HFFc6 (cell line): ENCODE measurements at places on chromosomes 16 and 17.
A peak's percentile ranks its signal among the peaks of the same experiment; 100 is the strongest.

GRCh38 chr16:10339777-10340732, 45.8 kb upstream of the ATF7IP2 start:
- no peak for DNase-seq

DNA sequence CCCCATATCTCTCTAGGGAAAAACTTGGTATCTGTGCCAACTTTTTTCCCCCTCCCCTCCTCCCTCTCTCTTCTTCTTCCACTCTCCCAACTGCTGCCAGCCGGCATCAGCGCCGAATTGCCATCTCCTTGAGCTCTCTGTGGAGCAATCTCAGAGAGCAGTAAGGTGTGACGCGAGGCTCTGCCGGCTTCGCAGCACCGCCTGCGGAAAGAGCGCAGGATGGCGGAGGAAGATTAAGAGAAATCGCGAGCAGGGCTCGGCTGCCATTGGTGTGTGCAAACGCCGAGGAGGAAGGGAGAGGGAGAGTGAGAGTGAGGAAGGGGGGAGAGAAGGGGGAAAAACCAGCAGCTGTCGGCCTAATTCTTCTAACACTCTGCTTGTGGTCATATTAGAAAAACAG, 44.2 kb downstream of the NEUROD2 start:
- DNase-seq, result no peak

- DNase-seq, result no peak
Measured at GRCh38 chr17:1529863-1530262, 13.5 kb upstream of the INPP5K start.

DNA sequence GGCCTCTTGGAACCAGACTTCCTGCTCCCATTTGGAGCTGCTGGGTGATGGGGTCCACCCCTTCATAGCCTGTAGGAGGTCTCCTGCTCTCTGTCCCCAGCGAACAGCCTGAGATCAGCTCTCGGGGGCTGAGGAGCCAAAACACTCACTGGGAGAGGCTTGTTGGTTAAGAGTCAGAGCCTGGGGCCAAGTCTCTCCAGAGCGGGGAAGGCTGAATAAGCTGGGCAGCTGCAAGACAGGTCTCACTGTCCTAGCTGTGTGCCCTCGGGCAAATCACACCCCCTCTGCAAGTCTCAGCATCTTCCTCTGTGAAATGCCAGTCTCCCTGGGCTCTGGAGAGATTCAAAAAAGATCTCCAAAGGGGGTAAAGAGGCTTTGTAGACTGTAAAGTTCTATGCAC, 174.6 kb downstream of the WSCD1 start:
- DNase-seq, result no peak

DNA sequence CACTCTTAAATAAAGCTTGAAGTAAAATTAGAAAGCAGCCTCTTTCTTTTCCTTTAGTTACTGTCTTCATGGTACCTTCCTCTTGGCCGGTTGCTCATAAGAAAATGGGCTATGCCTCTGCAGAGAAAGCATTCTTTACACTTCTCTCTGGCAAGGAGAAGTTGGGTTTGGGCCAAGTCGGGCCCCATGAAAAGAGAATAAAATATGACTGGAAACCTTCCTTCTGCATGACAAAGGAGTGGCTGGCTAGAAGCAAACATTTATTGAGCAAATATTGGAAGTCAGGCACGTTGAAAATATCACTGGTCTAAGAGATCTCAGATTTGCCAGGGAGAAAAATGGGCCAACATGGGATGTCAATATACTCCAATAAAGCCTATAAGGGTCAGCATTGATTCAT, 126.1 kb downstream of the CA10 start:
- no peak for DNase-seq

- DNase-seq, result no peak
Measured at GRCh38 chr16:76835779-76836300, 355.1 kb upstream of the MON1B start.

DNA sequence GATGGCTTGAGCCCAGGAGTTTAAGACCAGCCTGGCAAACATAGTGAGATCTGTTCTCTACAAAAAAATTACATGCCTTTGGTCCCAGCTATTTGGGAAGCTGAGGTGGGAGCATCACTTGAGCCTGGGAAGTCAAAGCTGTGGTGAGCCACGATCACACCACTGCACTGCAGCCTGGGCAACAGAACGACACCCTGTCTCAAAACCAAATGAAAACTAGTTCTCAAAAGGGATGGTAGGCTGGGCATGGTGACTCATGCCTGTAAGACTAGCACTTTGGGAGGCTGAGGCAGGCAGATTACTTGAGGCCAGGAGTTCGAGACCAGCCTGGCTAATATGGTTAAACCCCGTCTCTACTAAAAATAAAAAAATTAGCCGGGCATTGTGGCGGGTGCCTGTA, 31.1 kb downstream of the PPM1D start:
- no peak for DNase-seq

GRCh38 chr17:17749921-17750320, 68.7 kb downstream of the RAI1 start:
- no peak for DNase-seq

DNA sequence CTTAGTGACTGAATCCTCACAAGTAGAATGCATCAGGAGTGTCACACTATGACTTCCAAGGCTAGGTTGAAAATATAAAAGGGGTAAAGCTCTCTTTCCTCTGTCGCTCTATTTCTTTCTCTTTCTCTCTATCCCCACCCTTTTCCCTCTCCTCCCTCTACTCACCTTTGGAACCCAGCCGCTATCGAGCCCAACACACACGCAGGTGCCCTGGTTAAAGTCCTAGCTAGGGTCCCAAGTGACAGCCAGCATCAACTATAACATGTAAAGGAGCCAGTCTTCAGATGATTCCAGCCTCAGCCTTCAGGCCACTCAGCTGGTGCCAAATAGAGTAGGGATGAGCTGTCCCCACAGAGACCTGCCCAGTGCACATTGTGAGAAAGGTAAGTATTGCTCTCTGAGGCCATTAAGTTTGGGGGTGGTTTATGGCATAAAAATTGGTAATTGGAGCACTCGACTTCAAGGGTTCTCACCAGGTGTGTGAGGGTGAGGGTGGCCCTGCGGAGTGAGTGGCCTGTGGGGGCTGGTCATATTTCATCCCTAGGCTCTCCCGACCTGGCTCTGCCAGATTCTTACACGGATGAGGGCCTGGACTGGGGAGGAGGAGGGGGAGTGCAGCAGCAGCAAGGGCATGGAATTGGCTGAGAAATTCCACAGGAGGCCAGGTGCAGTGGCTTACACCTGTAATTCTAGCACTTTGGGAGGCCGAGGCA, 14.9 kb upstream of the C16orf54 start:
- DNase-seq, result no peak

- no peak for DNase-seq
Measured at GRCh38 chr17:13490427-13490826, 111.3 kb downstream of the HS3ST3A1 start.

DNA sequence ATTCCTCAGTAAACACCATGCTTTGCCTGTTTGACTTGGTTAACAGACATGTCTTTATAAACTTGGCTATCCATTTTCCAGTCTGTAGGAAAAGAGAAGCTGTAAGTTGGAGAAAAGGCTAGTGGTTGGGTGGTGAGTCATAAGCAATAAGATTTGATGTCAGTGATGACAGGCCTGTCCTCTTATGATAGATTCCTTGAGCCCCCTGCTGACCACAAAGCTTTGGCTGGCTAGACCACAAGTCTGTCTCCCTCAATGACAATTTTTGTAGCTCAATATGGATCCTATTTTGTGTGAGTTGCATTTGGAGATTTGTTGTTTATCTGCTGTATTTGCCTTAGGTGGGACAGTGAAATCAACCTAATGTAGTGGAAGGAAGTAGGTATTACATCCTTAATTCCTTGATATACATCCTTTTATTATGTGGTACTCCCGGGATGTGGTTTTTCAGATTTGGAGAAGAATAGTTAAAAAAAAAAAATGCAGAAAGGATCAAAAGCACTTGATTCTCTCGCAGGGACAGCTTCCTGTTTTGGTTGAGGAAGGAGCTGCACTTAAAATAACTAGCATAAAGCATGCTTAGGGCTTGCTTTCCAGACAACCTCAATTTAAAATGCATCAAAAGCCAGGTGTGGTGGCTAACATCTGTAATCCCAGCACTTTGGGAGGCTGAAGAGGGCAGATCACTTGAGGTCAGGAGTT, 67.4 kb downstream of the SIAH1 start:
- peak; percentile 49 for DNase-seq

GRCh38 chr17:56038131-56038530, 115.1 kb upstream of the ANKFN1 start:
- DNase-seq, result no peak

GRCh38 chr17:34352191-34352590, 4.1 kb upstream of the CCL13 start:
- DNase-seq, result no peak

GRCh38 chr17:66407864-66408263, 105.5 kb downstream of the PRKCA start:
- DNase-seq, result no peak

GRCh38 chr16:66552286-66553177, at the start of gene CKLF:
CKLF (plus strand) TSS chr16:66552576; CDS start chr16:66552716, 140 bp downstream.
- DNase-seq, result peak; percentile 80

DNA sequence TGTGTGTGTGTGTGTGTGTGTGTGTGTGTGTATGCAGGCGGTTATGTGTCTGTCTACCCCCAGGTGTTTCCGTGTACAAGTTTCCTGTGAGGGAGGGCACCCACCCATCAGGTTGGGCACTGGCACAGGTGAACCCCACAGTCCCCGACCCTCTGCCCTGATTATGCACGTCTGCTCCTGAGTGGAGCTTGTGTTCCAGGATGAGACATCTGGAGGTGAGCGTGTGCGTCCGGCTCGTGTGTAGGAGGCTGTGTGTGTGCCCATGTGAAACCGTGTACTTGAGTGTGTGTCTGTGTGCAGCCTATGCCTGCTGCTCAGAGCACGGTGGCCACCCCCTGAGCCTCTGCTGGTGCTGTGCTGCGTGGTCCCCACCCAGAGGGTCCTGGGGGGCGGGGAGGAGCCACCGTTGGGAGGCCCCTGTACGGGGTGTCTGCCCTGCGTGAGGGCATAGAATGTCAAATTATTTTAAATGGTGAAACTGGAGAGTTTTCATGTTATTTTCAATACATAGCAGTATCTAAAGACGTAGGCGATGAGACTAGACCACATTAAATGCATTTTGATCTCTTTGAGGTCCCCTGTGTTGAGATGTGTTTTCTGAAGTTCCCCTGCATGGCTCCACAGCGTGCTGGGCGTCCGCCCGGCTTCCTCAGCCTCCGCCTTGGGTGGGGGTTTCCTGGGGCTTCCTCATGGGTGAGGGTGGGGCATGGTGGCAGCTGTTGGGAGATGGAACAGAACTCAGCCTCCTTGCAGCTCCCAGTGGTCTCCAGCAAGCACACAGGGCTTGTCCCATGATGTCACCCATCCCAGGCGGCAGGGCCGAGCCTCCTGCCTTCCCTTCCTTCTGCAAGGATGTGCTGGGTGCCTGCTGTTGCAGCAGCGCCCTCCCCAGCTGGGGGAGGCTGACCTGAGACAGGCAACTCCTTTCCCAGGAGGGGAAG, 43.4 kb downstream of the KCNJ12 start:
- no peak for DNase-seq

DNA sequence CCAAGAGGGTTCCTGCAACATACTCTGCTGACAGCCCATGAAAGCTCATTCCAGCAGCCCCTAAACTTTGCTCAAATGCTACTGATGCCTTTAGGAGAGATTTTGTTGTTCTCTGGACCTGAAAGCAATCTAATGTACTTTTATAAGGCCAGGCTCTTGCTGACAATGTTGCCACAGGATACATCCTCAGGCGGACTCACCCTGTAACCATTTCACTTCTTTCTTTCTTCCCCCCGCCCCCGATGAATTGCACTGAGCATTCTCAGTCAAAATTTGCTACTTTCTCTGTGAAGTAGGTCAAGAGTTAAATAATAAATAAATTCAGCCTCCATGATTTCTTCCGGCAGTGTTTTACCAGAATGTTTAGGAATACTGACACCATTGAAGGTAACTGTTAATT, 1.5 kb downstream of the GAS7 start:
- no peak for DNase-seq

GRCh38 chr17:40648384-40648968, 858 bp upstream of the SMARCE1 start:
- peak; percentile 7 for DNase-seq

GRCh38 chr17:10109146-10109545, 89.3 kb downstream of the GAS7 start:
- DNase-seq, result no peak

GRCh38 chr17:202501-202951, 21.1 kb upstream of the DOC2B start:
- DNase-seq, result no peak

- no peak for DNase-seq
Measured at GRCh38 chr16:28164140-28164539, 47.6 kb downstream of the XPO6 start.

- DNase-seq, result no peak
Measured at GRCh38 chr17:4516735-4517134, 18.1 kb downstream of the SPNS2 start.

DNA sequence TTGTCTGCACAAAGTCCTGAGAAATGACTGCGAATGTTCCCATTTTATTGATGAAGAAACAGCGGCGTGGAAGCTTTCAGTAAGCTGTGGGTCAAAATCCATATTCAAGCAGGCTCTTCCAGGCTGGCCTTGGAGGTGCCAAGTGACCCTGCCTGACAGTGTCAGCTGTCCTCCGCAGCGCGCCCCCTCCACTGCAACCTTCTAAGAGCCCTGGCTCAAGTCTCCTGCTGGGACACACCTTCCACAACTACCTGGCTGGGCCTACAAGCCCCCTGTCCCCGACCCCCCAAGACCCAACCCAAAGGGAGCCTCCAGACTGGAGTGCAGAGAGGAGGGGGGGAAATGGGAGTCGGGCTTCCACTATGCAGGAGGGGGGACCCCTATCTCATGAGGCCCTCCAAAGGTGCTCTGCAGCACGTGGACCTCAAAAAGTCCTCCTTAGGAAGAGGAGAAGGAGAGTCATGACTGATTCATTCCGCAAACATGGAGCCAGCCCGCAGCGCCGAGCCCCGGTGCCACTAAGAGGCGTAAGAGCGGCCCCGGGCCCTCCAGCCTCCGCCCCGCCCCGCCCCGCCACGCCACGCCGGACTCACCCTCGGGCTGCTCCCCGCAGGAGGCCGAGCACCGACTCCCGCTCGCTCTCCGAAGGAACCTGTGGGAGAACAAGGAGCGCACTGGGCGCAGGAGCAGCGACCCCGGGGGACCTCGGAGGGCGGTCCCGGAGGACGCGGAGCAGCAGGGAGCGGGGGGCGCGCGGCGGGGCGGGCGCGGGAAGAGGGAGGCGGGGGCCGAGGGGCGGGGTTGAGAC, 574 bp downstream of the MPP3 start:
- peak; percentile 68 for DNase-seq

GRCh38 chr16:74568961-74569631, 37.8 kb downstream of the GLG1 start:
- DNase-seq, result peak; percentile 46

DNA sequence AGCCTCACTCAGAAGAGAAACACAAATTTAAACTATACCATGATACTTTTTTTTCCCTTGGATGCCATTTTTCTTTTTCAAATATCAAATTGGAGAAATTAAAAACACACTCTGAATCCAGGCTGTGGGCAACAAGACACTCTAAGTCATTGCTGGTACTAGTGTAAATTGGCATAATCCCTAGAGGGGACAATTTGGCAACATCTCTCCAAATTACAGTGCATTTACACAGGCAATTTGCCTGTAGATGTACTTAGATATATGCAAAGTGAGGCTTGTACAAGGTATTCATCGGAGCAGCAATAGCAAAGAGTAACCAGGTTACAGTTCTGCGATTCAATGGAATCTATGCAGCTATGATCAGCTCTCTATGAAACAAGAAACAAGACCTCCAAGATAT, 6.7 kb upstream of the GUCY2D start:
- DNase-seq, result no peak
